Naive thymus-derived CD4-positive, alpha-beta T cell (primary cell): ENCODE measurements at places on chromosomes 5 and 9.

GRCh38 chr5:126972062-126972895 lies 58.1 kb downstream of the MARCHF3 start:
- DNase-seq, result no peak

- DNase-seq, result no peak
These were observed 98.0 kb downstream of the SLC25A46 start for GRCh38 chr5:110836851-110837250.

GRCh38 chr9:7304627-7304995 lies 495.0 kb downstream of the DMAC1 start:
- no peak for DNase-seq

DNA sequence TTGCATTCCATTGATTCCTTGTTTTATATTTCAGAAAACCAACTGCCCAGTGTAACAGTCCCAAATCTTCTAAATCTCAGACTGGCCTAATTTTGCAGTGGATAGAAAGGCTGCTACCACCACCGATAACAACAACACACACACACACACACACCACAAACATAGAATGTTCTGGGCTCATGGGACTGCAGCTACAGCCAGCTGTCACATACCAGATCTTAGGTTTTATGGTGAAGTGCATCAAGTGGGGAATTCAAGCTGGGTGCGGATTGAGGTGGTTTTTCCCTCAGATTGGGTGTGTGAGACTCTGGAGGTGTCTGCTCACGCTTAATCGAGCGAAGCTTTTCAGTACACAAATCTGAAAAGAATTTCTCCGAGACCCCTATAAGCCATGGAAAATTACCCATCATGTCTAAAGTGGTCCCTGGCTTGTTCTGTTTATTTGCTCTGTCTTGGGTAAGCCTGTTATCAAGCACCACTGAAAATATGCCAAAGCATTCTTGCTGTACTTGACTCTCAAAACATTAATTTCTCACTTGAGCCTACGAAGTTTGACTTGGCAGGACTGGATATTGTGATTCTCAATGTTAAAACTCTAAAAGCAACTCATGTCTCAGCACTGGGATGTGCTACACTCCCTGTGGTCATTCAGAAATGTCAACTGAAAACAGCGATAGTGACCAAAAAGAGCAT lies 71.1 kb downstream of the ALDH7A1 start:
- DNase-seq, result no peak

GRCh38 chr5:95863383-95863757 lies 40.8 kb upstream of the GLRX start:
- no peak for DNase-seq

GRCh38 chr5:1108023-1108864 lies 3.6 kb downstream of the SLC12A7 start:
- no peak for DNase-seq
